ENCODE measurements at places on chromosomes 6 and 20.

GRCh38 chr6:117143647-117144046 is 121.7 kb upstream of the VGLL2 start:
- no peak for DNase-seq

DNA sequence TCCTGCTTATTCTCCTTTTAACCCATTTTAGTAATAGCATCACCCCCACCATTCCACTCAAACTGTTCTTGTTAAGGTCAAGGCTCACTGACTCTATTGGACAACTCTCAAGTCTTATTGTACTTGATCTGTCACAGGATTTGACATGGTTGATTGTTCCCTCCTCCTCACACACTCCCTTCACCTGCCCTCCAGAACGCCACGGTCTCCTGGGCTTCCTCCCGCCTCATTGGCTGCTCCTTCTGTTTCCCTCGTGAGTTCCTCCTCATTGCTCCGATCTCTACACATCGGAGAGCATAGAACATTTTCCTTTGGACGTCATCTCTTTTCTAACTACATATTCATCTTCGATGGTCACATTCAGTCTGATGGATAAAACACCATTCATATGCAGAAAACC is 55.1 kb downstream of the STMND1 start:
- no peak for DNase-seq

DNA sequence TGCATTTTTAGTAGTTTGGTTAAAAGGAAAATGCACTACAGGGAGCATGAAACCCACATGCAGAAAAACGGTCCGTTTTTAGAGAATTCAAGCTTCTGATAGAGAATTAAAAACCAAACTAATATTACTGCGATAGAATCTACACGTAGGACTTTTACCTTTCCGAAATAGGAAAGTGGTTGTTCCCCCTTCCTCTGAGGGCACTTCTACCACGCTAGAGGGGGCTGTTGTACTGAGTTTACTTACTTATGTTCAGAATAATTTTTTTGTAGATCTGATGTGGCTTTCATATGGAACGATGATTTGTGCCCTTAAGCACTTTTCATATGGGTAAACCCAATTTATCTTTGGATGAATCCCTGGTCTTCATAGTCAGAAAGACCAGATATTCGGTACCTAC is 264.3 kb upstream of the PLN start:
- no peak for DNase-seq

- no peak for DNase-seq
Measured at GRCh38 chr6:43763812-43764522, 6.0 kb upstream of the VEGFA start.

GRCh38 chr6:17504005-17504404 is 96.1 kb upstream of the FAM8A1 start:
- no peak for DNase-seq

DNA sequence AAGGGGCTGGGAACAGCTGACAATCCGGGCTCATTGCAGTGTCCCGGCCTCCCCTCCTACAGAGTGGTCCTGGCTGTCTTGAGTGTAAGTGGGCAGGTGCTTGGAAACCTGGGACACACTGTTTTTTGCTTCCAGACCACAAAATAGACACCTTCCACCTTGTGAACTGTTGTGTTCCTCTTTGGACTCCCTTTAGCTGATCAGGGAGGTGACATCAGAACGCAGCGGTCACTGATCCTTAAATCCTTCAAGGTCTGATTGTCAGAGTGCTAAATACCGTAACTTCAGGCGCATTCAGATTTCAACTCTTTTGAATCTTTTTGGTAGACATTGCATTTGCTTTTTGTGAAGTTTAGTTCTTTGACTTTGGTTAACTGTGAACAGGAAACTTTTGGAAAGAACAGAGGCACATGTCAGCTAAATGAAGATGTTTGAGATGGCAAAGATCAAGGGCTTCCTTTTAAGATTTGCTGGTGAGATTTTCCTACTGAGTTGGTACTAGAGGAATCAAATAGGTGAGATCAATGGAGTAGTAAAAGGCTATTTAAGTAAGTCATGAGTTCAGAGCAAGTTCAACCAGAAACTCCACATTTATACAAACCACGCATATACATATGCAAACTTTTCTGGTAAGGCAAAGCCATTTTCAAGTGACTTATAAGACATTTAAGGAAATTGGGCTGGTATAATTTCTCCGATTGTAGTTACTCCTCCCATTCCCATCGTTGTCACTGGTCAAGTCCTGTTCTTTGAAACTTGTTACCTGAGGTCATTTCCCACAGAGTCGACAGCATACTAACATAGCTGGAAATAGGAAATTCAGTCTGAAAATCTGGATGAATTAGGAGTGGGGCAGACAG is 6.3 kb downstream of the PPP1R3G start:
- no peak for DNase-seq

DNA sequence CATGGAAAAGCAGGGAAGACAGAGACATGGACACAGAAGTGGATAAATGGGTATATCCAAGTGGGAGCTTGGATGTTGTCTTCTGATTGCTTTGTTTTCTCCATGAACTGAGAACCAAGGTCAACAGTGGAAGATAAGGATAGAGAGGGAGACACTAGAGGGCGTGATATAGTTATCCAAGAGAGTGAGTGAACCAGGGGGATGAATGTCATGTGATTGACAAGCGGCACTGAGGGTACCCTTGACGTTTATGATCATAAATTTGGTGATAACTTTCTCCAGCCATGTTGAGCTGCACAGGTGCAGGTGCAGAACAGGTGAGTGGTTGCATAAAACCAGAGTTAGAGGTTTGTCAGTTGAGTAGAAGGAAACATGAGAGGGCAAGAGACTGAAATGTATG is 20.7 kb downstream of the EBF4 start:
- DNase-seq = no peak

DNA sequence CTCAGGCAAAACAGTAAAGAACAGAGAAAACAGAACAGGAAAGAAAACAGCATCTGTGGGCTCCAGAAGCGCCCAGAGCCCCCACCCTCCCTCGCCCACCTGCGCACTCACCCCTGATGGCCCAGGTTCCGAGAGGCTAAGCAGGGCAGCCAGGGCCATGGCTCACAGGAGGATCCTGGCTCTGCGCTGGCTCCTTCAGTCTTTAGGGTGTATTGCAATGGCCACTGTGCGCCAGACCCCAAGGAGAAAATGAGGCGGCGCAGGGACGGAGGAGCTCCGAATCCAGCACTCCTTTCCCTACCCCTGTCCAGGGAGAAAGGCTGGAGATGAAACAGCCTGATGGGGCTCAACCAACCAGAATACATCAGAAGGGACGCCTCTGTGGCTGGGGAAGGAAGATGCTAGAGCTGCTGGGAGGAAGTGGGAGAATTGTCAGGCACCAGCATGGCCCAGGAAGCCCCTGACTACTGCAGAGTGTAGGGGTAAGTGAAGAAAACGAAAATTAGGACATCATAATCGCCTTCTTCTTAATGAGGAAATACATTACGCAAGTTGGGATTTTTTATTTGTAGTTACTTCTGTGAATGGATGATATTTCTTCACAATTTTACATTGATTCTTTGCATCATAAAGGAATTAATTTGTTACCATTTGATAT is 49.0 kb downstream of the COL11A2 start:
- DNase-seq = no peak

- no peak for DNase-seq
Measured at GRCh38 chr20:20448881-20449280, 81.0 kb downstream of the INSM1 start.

GRCh38 chr6:158711264-158711663 is 61.4 kb downstream of the SYTL3 start:
- no peak for DNase-seq

- DNase-seq = no peak
Measured at GRCh38 chr6:26126394-26127235, 39.4 kb downstream of the HFE start.

DNA sequence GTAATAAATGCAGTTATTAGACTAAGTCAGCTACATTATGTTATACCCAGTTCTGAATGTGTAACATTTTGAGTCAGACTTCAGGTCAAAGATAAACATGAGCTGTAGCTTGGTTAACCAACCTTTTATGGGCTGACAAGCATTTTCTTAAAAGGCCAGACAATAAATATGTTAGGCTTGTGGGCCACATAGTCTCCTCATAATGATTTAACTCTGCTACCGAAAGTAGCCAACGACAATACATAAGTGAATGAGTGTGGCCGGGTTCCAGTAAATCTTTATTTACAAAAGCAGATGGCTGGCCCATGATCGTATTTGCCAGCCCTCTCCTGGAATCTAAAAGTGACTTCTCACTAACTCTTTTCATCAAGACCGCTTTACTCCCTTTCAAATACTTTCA is 49.9 kb downstream of the ATG5 start:
- no peak for DNase-seq

DNA sequence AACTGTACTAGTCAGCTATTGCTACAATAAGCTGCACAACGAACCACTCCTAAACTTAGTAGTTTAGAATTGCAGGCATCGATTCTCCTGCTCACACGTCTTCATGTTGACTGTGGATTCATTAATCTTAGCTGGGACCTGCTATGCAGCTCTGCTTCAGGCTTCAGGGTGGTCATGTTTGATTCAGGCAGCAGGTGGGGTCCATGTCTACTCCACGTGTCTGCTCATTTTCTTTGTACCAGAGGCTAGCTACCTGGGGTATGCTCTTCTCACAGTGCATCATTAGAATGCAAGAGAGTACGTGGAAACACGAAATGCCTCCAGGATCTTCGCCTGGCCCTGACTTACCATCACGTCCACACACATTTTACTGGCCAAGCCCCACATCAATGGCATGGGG is 64.5 kb upstream of the RIN2 start:
- no peak for DNase-seq

- DNase-seq = no peak
Measured at GRCh38 chr6:151149793-151150192, 90.0 kb upstream of the AKAP12 start.

DNA sequence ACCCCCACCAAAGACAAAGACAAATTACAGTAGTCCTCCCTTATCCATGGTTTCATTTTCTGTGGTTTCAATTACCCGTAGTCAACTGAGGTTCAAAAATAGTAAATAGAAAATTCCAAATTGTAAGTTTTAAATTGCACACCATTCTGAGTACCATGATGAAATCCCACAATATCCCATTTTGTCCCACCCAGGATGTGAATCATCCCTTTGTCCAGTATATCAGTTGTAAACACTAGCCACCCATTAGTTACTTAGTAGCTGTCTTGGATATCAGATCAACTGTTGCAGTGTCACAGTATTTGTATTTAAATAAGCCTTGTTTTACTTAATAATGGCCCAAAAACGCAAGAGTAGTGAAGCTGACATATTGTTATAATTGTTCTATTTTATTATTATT is 364.0 kb upstream of the ARID1B start:
- DNase-seq = no peak

GRCh38 chr6:131492932-131493573 is 80.0 kb upstream of the ARG1 start:
- DNase-seq = no peak

- DNase-seq = no peak
Measured at GRCh38 chr6:125821825-125822281, 31.1 kb downstream of the NCOA7 start.

GRCh38 chr6:131998255-131998982 is 47.2 kb upstream of the CCN2 start:
- DNase-seq = no peak

- DNase-seq = no peak
Measured at GRCh38 chr6:167946007-167946406, 51.5 kb upstream of the KIF25 start.

DNA sequence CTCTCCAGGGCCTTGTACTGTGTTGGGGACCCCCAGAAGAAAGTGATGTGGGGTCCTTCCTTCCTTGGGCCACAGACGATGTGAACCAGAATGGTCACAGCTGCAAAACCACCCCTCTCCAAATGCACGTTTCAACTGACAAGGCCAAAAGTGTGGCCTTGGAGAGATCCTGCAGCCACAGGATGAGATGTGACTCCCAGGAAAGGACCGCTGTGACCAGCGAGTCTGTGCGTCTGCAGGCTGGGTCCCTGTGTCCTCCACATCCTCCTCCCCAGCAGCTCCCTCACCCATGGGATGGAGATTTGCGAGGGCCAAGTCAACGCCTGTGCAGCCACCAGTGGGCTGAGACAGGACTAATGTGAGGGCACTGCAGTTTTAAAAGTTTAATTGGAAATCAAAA is 247.0 kb downstream of the ERMARD start:
- no peak for DNase-seq

GRCh38 chr20:1240549-1240948 is 14.7 kb downstream of the RAD21L1 start:
- no peak for DNase-seq

DNA sequence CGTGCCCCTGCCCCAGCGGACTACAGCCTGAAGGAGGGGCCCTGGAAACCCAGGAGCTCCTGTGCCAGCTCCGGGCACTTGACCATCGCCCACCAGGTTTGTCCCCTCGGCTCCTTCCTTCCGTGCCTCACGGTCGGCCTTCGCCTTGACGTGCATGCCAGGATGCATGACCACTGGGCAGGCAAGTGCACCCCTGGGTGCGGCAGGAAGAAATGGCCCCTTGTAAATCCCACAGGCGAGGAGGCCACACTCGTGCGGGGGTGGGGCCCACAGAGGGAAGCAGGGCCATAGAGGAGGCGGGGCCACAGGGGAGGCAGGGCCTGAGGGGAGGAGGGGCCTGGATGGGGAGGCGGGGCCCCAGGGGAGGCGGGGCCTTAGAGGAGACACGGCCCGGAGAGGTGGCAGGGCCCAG is 81.7 kb downstream of the YTHDF1 start:
- DNase-seq = no peak

- DNase-seq = no peak
Measured at GRCh38 chr20:38429301-38429700, 5.8 kb downstream of the SNHG17 start.

DNA sequence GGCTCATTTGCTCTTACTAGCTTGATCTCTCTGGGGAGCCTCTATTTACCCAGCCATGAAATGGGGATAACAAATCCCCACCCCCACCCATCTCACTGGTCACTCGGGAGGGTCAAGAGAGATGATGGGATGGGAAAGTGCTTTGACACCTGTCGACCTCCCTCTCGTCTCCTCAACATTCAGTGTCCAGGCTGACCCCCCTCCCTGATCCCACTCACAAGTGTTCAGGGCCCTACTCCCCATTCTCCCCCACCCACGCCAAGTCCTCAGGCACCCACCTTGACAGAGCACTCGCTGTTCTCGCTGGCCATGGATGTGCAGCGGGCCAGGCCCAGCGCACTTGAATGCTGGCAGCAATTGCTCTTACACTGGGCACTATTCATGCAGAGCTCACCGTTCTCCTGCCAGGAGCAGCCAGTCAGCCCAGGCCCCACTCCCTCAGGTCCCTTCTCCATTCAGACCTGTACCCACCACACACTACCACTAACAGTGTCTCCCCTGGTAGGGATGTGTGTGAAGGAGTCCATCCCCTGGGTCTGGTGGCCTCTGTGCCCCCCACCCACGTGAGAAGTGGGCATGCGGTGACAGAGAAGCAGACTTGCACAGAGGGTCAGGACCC is 1.6 kb downstream of the CLPS start:
- no peak for DNase-seq

DNA sequence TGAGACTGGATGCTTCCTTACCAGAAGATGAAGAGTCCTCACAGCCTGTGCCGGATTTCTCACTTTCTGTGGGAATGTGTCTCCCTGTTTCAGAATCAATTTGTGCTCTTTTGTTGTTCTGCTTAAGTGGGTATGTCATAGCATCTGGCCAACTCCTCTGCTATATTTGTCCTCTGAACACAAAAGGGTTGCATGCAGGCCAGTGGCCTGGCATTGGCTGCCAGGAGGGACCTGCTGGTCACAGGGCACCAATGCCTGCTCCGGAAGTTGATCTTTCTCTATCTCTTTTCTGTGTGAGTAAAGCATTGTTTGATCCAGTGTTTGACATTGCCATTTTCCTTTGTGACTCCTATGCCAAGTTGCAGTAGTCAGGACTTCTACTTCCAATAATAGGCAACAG is 47.8 kb downstream of the JARID2 start:
- no peak for DNase-seq

GRCh38 chr6:166003569-166003968 is 164.1 kb downstream of the TBXT start:
- no peak for DNase-seq

GRCh38 chr20:63913768-63914167 is 18.8 kb downstream of the DNAJC5 start:
- no peak for DNase-seq

Data from GM06990 (cell line).